ENCODE measurements at places on chromosomes 12 and 14.

GRCh38 chr12:87117526-87117925 is 861.3 kb upstream of the MGAT4C start:
- DNase-seq = no peak

- no peak for DNase-seq
Observed at GRCh38 chr12:45509187-45509586, 220.3 kb upstream of the ARID2 start.

DNA sequence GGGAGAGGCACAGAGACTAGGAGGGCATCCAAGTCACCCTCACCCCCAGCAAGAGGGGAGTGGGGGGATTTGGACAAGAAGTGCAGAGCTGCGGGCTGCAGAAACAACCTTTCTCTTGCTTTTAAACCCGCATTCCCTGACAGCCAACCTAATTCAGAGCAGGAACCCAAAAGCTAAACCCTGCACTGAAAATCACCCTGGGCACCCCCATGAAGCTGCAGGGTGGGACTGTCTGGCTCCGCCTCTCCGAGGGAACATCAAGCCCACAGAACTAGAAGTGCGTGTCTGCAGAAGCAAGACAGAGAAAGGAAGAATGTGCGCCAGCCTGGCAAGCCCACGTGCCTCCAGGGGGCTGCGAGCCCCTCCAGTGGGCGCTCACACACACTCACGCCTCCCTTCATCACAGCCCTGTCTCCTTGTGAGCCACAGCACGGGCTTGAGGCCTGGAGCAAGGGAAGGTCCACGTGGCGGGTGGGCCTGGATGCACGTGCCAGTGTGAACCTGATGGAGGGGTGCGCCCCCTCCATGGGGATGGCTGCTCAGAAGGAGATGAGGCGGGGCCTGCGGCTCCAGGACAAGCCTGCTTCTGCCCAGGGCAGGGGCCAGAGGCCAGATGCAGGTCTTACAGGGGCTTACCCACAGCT is 27.8 kb upstream of the PNMA1 start:
- no peak for DNase-seq

GRCh38 chr12:125683748-125684381 is 618.6 kb downstream of the AACS start:
- DNase-seq = no peak

- DNase-seq = no peak
Observed at GRCh38 chr12:42475106-42475505, 114.4 kb downstream of the PRICKLE1 start.

- no peak for DNase-seq
Observed at GRCh38 chr12:32039347-32039746, 67.3 kb upstream of the BICD1 start.

DNA sequence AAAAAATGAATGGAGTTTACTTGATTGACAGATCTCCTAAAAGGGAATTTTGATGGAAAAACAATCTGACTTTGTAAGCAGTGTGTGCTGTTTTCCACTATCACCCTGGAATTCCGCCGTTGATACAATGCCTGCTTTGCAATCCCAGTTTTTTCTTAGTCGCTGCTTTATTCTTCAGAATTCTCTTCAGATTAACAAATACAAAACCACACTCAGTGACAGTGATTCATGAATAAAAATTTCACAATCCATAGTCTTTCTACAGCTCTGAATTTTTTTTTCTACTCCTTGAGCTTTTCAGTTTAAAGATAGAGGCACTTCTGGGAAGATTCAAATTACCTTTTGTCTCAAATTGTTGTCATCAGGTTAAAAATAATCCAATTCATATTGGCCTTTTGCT is 44.6 kb upstream of the KITLG start:
- DNase-seq = no peak

DNA sequence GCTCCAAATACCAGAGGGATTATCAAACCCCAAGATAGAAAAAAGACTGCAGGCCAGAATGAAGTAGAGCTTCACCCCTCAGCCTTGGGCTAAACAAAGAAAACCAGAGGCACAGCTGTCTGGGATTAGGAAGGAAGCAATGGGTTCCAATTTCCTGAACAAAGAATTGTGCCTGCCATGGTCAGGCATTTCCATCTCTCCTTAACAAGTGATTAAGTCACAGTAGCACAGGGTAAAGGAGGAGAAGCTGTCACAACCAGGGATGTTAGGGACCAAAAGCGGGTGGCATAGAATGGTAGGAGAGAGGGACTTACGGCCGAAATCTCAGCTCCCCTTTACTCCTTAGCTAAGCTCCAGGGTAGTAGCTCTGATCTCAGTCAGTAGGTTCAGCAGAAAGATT is 33.9 kb downstream of the SPTLC2 start:
- DNase-seq = no peak
